ENCODE measurements at places on chromosomes 4 and X. TPM values are rescaled to one million over a fixed set of nuclear protein-coding genes. Genes with fewer than 3 reads are reported as not detected.
A peak's percentile ranks its signal among the peaks of the same experiment; 100 is the strongest.

The TLL1 gene
- not detected for total RNA-seq

The BMX gene
- not detected for total RNA-seq

The EDA gene
- total RNA-seq = 2.3 TPM

The KLHL15 gene
- total RNA-seq = 14.3 TPM

The TMPRSS11B gene
- total RNA-seq = not detected

The RENBP gene
- 18.1 TPM for total RNA-seq

The RRH gene
- total RNA-seq = not detected

The IL1RAPL2 gene
- total RNA-seq = not detected

The ANXA10 gene
- total RNA-seq = not detected

The PCDH10 gene
- total RNA-seq = not detected

The IL3RA gene
- 0.77 TPM for total RNA-seq

GRCh38 chr4:78464265-78464664, 87.3 kb upstream of the ANXA3 start:
- no peak for DNase-seq

GRCh38 chr4:18691431-18692200, 670.1 kb upstream of the LCORL start:
- DNase-seq = no peak

GRCh38 chrX:49309401-49309981, 6.0 kb downstream of the GAGE10 start:
- DNase-seq = no peak

GRCh38 chr4:3710451-3711182, 55.6 kb upstream of the ADRA2C start:
- no peak for DNase-seq

- DNase-seq = no peak
Measured at GRCh38 chr4:110793381-110793801, 170.5 kb upstream of the PITX2 start.

DNA sequence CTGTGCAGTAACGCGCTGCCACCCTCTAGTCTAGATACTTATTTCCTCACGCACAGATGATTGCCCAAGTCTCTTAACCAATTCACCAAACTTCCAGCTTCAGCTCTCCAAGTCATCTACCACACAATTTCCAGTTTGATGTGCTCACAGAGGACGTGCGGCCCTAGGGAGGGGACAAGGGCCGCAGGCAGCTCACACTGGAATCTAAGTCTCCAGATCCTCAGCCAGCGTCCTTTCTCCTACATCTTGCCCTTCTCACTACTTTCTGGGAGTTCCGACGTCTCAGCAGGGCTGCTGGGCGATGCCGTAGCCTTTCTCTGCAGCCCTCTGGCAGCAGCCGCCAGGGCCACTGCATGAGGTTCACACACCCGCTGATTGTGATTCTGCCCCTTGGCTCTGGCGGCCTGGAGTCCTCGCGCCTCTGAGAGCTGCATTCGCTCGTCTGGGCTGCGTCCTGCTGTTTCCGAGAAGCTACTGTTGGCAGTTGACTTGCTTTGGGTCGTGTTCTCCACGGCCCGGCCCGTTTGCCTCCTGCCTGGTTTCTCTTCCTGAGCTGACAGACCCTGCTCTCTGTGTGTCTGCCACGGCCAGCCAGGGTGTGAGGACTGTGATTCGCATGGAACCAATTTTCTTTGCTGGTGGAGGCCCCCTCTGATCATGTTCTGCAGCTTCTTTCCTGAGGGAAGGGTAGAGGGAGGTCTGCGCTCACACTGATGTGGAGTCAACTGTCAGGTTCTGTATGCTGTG, 14.1 kb upstream of the TMEM131L start:
- DNase-seq = no peak

GRCh38 chrX:22021751-22022324, 10.3 kb upstream of the PHEX start:
- DNase-seq = no peak

DNA sequence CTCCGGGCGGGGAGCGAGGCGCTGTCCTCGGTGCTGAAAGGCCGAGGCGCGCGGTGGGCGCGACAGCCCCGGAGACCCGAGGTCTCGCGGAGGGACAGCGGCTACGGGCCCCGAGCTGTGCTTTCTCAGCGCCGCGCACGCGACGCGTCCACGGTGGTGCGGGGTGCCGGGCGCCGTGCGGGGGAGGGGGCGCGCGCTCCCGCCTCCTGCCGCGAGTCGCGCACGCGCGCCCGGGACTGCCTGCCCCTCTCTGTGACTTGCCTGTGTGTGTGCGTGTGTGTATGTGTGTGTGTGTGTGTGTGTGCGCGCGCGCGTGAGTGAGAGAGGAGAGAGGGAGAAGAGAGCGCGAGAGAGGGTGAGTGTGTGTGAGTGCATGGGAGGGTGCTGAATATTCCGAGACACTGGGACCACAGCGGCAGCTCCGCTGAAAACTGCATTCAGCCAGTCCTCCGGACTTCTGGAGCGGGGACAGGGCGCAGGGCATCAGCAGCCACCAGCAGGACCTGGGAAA, at the start of gene GRIA2:
GRIA2 (plus strand) TSS at position 358 of the 511 bp plus-strand sequence. CDS start 315 bp downstream, outside the sequence.
- peak; percentile 65 for DNase-seq

DNA sequence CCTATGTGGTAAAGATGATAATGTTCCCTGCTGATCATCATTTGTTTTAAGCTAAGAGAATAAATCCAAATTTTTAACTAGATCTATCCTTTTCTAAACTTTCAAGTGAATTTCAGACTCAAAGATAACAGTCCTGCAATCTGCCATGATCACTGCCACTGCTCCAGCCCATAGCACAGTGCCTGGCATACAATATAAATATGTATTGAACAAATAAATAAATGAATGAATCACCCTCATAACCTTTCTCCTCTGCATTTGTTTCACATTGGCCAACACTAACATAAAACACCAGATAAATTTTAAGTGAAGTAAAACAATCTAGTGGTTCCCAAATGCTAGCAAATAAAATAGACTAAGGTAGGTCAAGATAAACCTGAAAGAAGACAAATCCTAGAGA, 439.0 kb downstream of the GPM6A start:
- DNase-seq = no peak

- no peak for DNase-seq
Measured at GRCh38 chr4:54063737-54064316, 578 bp downstream of the CHIC2 start.
